ENCODE measurements at places on chromosomes 3 and 15. TPM values are rescaled to one million over a fixed set of nuclear protein-coding genes. Genes with fewer than 3 reads are reported as not detected.
A peak's percentile ranks its signal among the peaks of the same experiment; 100 is the strongest.

CHAC1 gene
- 124 TPM for total RNA-seq

PLA2G4F gene
- not detected for total RNA-seq

VEPH1 gene
- total RNA-seq: 31.8 TPM

GRCh38 chr15:48602358-48603122, 43.0 kb downstream of the FBN1 start:
- H3K27ac ChIP-seq: no peak overlapping the region
- H3K4me1 ChIP-seq: peaks cover 15% of the 10 kb centered on the region
- H3K4me3 ChIP-seq: no peak overlapping the region
- no peaks in the 10 kb centered on the region for H3K27me3 ChIP-seq
- peak; percentile 8 for DNase-seq

Measured in GM23338 (cell line).